Stimulated activated CD8-positive, alpha-beta memory T cell treated with anti-CD3 and anti-CD28 coated beads, Interleukin-2, amount 100 ng/mL, for 1 hour (primary cell): ENCODE measurements at places on chromosomes 4 and X.

DNA sequence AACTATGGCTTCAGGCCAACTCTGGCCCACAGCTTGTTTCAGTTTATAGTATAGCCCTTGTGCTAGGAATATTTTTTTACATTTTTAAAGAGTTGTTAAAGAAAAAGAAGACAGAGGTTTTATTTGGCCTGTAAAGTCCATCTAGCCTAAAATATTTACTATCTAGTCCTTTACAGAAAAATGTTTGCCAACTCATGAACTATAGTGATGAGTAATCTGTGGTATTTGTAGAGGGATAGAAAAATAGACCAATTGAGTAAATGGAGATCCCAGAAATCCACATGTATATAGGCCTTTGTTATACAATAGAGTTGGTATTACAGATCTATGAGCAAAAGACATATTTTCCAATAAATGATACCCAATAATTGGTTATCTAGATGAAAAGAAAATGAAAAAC lies 288.7 kb downstream of the PRDM5 start:
- DNase-seq: no peak

DNA sequence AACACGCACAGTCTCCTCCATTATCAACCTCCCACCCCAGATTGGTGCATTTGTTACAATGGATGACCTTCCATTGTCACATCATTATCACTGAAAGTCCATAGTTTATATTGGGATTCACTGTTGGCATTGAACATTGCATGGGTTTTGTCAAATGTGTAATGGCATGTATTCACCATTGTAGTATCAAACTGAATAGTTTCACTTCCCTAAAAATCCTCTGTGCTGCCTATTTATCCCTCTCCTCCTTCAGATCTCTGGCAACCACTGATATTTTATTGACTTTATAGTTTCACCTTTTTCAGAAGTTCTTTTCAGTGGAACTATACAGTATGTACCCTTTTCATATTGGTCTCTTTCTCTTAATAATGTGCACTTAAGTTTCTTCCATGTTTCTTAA lies 1565.4 kb downstream of the PCDH18 start:
- no peak for DNase-seq

GRCh38 chr4:179095585-179096221 lies 1653.5 kb upstream of the AGA start:
- no peak for DNase-seq

DNA sequence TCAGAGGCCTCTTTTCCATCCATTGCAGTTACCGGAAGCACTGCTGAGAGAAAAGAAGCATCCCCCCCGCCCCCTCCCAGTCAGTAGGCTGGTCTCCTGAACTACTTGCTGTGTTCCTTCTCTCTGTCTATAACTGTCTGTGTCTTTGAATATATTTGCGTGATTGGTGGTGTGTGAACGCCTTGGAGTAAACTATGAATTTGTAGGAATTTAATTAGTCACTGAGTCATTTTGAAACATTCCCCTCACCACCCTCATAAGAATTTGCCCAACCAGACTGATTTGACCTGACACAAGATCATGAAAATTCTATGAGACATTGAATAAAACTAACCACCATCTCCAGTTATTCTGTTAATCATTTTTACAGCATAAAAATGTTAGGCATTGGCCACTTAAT lies 6.7 kb upstream of the NXF3 start:
- DNase-seq: no peak

DNA sequence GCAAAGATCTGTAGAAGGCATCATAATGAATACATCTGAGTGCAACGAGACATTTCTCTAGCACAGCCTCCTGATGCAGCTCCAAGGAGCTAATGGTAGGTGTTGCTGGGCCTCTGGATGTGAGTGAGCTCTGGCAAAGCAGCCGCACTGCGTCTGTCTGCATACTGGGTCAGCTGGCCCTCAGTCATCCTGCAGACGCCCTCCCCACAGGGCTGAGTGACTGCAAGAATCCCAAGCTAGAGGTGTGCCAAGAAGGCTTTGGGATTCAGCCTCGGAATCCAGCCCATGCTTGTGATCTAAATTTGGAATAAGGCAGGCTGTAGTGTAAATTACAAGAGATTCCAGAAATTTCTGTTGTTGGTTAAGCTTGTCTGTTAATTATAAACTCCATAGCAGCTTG lies 18.5 kb downstream of the HERC3 start:
- no peak for DNase-seq

- no peak for DNase-seq
Observed at GRCh38 chr4:76736414-76736813, 161.5 kb downstream of the SOWAHB start.

DNA sequence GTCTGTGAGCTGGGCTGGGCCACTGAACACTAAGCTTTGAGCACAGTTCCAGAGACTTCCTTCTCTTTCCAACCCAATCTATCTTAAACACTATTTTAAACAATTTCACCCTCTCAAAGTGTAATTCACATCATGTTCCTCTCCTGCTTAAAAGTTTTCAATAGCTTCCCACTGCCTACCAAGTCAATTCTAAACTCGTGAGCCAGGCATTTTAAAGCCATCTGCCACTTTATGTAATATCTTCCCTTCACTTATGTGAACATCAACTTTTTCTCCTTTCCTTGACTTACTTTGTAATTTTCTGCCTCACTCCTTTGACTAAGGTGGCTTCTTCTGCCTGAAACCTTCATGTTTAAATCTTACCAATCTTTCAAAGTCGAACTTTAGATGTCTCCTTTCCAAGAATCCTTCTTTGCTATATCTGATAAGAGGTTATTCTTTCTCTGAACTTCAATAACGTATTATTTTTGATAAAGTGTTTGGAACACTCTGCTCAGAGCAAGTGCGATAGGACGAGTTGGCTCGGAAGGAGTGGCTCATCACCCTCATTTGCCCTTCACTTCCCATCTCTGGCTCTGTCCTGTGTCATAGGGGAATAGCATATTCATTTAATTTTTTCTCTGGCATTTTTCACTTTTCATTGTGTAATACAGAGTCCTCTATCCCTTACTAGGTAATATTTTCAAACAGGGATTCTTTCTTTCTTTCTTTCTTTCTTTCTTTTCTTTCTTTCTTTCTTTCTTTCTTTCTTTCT lies 13.0 kb upstream of the SPARCL1 start:
- DNase-seq: no peak

- DNase-seq: no peak
Observed at GRCh38 chrX:115616943-115617563, 56.1 kb downstream of the PLS3 start.

DNA sequence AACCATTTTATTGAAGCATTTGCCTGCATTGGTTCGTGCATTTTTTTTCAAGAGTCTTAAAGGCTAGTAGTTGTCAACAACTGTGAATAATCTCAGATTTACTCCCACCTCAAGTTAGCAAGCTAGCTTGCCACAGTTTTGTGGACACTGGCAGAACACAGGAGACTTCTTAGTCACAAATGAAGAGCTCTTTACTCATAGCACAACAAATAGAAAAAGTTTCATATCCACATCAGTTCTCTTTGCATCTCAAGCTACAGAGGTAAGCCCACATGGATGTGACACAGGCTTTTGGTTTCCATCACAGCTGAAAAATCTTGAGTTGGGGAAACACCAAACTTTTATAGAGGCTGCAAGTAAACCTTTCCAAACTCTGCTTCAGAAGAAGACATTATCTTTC lies 2315.7 kb upstream of the TENM3 start:
- DNase-seq: no peak

- no peak for DNase-seq
Observed at GRCh38 chrX:109911046-109911445, 91.9 kb upstream of the TMEM164 start.

- no peak for DNase-seq
Observed at GRCh38 chrX:112645774-112646173, 34.0 kb downstream of the LHFPL1 start.

DNA sequence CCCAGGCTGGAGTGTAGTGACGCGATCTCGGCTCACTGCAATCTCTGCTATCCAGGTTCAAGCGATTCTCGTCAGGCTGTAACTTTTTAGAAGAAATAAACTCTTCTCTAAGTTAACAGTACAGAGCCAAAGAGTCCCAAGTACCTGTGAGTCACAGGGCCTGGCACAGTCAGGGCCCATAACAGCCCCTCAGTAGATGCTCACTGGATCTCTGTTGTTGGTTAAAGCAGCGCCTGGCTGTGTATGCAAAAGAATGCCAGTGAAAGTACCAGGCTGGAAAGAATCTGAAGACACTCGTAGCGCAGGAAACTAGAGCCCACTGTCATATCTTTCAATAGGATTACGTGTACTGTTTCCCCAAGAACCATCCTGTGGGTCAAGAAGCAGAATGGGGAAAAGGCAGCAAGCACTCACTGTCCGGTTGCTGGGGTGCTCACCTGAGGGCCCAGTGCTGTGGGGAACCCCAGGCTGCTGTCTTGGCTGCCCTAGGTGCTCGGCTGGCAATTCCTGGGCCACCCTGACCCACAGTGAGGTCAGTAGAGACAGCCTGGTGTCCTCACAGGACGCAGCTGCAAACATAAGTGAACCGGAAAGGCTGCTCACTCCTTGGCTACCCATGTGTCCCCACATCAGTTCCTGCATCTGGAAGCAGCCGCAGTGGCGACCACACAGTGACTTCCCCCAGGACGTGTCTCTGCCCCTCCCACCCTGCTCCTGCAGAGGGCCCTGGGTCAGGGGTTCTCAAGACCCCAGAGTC lies 3.1 kb upstream of the SLBP start:
- DNase-seq: no peak

DNA sequence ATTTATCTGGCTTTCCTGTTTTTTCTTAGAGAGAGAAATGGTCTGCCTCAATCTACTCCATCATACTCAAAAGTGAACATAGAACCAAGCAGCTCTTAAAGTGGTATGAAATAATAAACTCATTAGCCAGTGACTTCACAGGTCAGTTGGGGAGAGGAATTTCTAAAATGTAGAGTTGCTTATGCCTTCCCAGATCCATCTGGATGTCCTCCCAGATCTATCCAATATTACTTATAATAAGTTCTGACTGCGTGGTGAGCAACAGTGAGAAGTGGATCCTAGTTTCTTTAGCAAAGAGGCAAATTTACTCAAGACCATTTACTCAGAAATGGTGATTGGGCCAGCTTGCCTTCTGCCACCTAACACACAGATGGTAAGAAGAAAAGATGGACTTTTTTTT lies 748.0 kb downstream of the PCDH18 start:
- no peak for DNase-seq

GRCh38 chrX:9195199-9195880 lies 161.4 kb upstream of the FAM9B start:
- no peak for DNase-seq

DNA sequence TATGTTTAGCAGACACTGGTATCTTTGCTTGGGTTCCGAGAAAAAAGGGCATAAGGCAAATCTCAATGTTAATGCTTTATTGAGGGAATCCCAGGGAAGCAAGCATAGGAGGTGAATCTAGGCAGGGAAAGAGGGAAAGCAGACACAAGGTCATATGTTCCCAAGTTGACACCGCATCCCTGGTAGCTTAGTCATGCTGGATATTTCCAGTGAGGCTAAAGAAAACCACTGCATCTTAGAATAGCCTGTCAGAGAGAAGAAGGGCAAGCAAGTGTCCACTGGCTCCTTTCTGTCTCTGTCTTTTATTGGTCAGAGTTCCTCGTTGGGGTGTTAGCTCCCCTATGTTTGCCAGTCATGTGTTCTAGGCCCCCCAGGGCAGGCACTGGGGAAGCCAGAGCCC lies 104.7 kb downstream of the NKX6-1 start:
- DNase-seq: no peak

- DNase-seq: no peak
Observed at GRCh38 chrX:15356444-15356843, 21.1 kb upstream of the PIGA start.

- DNase-seq: no peak
Observed at GRCh38 chrX:119062750-119063374, 9.9 kb upstream of the CT47C1 start.

DNA sequence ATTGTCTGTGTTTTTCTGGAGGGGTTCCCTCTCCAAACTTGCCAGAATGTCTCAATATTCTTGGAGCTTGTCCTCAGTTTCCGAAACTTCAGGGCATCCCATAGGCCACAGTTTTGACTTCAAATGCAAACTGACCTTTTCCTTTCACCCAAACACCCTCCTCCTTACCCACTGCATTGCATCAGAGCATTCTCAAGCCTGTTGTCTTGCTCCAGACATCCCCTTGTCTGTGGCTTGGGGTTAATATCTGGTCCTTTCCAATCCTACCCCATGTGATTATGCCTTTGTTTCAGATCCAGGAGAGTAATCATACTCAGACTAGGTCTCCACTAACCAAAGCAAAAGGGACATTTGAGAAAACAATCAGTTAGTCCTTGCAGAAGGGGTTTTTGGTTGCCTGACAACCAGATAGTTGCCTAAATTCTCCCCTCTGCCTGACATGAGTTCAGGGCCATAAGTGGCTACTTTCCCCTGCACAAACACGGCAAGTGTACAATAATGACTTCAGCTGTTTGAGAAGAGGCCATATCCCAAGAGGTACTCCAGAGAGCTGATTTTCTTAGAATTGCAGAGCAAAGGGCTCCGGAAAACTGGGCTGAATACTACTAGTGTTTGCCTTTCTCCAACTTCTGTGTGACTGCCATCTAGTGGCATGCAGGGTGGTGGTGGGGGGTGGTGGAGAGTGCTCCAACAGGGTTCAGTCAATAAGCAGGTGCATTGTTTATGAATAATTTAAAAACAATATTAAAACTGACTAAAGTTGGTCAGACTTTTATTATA lies 130.2 kb downstream of the CHRDL1 start:
- no peak for DNase-seq

GRCh38 chr4:84957514-84958420 lies 8.7 kb downstream of the WDFY3 start:
- no peak for DNase-seq

GRCh38 chrX:69489625-69490024 lies 14.5 kb upstream of the NALF2 start:
- no peak for DNase-seq

DNA sequence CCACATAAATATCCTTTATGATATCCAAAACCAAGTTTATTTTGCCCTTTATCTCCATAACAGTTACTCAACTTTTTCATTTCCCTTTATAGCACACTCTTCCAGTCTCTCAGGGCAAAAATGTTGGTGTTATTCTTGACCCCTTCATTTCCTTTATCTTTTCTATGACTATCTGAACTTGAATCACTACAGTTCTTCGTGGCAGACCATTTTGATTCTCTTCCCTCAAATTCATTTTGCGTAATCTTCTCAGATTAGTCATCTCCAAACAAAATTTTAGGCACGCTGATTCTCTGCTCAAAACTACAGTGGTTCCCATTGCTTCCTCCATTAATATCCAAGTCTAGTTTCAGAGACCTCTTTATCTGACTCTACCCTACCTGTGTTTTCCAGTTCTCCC lies 26.1 kb downstream of the RUFY3 start:
- DNase-seq: no peak

- no peak for DNase-seq
Observed at GRCh38 chr4:140257461-140258305, 103.7 kb upstream of the MAML3 start.

- no peak for DNase-seq
Observed at GRCh38 chr4:168631241-168632162, 134.7 kb downstream of the PALLD start.

- no peak for DNase-seq
Observed at GRCh38 chrX:139002319-139002718, 290.8 kb upstream of the FGF13 start.
